ENCODE measurements at places on chromosomes 1 and 21.

GRCh38 chr21:42619166-42619565 lies 34.3 kb upstream of the PDE9A start:
- no peak for DNase-seq

DNA sequence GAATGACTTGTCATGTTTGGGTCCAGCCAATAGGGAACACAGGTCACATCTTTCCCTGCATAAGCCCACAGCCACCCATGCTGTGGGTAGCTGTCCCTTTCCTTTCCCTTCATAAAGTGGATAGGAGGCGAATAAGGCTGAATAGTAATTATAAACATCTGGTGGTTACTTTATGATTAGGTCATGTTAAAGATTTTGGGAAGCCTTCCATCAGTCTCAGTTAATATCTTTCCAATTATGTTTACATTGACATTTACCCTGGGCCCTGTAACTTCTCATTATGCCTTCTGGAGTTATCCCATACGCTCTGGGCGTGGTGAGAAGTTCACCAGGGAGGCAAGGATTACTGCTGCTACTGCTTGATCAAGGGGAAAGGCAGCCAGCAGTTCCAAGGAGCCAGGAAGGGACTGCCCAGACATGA lies 197.2 kb downstream of the HLX start:
- DNase-seq: no peak

- DNase-seq: no peak
Observed at GRCh38 chr1:19620786-19621185, 23.3 kb upstream of the NBL1 start.

DNA sequence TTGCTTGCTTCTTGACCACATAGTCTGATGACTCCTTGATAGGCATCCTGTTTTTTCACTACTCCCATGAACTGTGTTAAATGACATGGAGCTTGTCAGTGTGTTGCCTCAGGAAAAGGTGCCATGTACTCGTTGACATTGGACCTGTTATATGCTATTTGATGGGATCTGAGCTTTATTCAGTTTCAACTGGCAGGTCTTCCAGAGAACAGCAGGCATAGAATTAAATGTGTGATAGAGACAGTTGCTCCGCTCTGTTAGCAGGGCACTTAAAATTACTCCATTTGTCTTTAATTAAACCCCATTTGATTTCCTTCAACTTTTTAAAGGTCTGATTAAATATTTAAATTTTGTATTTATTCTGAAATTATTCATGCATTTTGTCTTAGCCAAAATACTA lies 189.7 kb upstream of the ADGRL4 start:
- DNase-seq: no peak

GRCh38 chr1:45355683-45356082 lies 15.4 kb upstream of the MUTYH start:
- no peak for DNase-seq

DNA sequence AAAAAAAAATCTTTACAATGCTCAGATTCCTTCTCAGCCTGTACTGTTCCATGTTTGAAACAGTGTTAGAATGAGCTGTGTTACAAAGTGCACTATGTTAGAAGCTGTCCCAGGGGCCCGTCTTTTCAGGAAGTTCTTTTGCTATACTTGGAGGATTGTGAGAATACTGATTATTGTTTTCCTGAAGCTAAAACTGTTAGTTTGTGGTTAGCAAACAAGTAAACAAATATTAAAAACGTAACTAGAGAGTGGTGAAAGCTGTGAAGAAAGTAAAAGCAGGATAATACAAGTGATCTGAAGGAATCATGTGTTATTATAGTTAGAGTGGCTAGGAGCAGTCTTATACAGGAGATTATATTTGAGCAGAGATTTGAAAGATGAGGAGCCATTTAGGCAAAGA lies 35.6 kb downstream of the CAMSAP2 start:
- DNase-seq: no peak

DNA sequence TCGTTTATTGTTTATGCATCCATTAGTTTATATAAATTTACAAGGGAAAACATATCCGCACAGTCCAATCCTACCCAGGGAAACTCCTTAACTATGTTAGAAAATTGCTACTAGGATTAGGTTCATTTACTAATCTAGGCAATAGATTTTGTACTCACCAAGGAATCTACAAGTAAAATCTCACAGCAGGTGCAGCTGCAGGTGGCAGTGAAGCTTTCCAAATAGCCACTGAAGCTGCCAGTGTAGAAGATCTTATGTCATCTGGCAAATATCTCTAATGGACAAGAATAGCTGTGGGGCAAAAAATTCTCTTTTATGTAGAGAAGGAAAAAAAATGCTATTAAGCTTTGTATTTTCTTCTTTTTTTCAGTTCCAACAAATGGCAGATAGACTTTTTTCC lies 963.4 kb upstream of the ADGRL4 start:
- DNase-seq: no peak

GRCh38 chr1:76254104-76255030 lies 179.8 kb downstream of the ST6GALNAC3 start:
- DNase-seq: no peak

- DNase-seq: no peak
Observed at GRCh38 chr1:34650090-34650489, 104.8 kb upstream of the GJB5 start.

- no peak for DNase-seq
Observed at GRCh38 chr1:12052997-12053686, 10.0 kb upstream of the TNFRSF8 start.

- DNase-seq: no peak
Observed at GRCh38 chr1:231679109-231679508, 52.5 kb downstream of the DISC1 start.

DNA sequence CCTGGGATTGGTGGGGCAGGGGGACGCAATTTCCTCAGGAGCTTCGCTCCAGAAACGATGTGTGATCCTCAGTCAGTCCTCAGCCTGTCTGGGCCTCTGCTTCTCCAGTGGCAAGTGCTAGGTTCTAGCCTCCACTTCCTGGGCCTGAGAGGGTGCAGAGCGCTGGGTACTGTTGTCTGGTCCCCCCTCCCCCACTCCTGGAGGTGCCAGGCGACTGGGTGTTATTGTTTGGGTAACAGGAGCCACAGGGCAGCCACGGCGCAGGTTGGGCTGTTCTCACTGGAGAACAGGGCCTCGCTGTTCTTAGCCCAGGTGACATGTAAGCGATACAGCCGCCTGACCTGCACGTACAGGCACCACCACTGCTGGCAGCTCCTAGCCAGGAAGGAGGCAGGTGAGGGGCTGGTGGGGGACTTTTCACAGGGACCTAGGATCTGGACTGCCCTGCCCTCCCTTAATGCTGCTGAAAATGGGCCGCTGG lies 2.1 kb downstream of the RPS6KA1 start:
- DNase-seq: peak; percentile 77

DNA sequence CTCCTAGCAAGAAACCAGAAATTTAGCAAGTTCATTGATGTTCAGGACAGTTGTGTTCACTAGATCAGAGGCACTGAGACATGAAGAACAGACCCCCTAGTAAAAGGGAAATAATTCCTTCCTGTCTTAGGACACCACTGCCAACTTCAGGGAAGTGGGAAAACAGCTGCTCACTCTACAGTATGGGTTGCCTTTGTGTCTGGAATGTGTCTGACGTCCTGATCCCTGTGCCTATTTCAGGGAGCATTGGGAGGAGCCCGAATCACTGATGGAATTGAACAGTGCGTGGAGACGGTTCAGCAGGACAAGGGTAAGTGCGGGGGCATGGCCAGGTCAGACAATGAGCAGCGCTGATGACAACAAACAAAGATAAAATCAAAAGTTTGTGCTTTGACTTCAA lies 21.0 kb downstream of the S100A11 start:
- no peak for DNase-seq

GRCh38 chr1:228555074-228555994 lies 68.2 kb downstream of the RNF187 start:
- DNase-seq: no peak

DNA sequence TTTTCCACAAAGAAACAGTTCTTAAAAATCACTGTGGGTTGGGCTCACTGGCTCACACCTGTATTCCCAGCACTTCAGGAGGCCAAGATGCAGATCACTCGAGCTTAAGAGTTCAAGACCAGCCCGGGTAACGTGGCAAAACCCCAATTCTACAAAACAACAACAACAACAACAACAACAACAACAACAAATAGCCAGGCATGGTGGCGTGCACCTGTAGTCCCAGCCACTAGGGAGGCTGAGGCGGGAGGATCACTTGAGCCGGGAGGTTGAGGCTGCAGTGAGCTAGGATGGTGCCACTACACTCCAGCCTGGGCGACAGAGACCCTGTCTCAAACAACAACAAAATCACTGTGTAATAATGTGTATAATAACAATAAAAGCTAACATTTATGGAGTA lies 40.8 kb downstream of the CDCP2 start:
- no peak for DNase-seq

DNA sequence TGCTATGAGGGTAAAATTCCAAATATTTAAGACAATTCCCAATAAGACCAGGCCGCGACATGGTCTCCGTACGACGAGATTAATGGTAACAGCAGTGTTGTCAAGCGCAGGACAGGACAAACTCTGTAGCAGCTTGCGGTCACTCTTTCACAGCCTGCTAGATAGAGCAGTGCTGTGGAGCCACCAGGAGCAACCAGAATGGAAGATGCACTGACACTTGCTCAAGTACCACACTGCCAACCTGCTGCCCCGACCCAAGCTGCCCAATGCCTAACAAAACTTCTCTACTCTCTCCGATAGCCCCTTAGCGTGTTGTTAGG lies 636 bp downstream of the WARS2 start:
- no peak for DNase-seq

DNA sequence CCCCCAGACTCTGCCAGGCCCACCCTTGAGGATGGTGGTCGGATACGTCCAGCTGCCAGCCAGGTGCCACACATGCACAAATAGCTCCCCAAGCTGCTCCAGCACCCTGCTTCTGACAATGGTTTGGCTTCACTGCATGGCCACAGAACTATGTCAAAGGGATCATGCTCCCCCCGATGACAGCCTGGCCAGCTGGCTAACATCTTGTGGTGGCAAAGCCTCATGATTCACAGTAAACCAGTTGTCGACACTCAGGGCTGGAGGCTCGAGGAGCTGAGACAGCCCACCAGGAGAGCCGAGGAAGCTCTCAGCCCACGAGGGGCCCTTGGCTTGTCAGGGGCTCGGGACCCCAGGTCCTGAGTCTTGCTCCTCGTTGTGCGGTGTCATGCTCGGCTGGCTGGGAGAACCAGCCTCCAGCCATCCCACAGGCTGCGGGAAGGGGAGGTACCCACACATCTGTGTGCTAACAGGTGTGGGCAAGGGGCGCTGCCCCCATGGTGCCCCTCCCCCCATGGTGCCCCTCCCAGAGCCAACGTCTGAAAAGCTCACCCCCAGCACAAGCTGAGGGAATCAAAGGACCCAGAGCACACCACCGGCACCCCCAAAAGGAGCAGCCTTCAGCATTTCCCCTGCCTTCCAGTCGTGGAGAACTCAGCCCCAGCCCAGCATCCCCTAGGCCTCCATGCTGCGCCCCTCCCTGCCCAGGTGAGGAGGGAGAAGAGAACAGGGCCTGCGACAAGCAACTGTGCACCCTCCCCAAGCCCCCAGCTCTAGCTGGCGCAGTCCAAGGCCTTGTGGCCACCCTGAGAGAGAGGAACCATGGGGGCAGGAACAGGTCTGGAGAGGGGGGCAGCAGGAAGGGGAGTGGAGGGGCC lies 41.2 kb downstream of the KIF21B start:
- DNase-seq: no peak

GRCh38 chr1:200346700-200347099 lies 63.1 kb downstream of the ZNF281 start:
- DNase-seq: no peak

- DNase-seq: no peak
Observed at GRCh38 chr1:76939050-76939816, 72.0 kb downstream of the ST6GALNAC5 start.

- no peak for DNase-seq
Observed at GRCh38 chr21:44718093-44718492, 6.7 kb upstream of the TSPEAR start.

DNA sequence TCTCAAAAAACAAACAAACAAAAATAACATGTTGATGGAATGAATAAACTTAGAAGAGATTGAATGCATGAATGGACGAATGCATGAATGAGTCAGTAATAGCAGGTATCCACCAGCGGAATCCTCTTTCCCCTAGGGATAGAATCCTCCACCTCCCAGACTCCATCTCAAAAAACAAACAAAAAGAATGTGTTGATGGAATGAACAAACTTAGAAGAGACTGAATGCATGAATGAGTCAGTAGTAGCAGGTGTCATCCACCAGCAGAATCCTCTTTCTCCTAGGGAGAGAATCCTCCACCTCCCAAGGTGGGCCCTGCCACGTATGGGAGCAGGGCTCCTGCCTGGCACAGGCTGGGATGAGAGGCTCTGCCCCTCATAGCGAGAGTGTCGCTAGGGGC lies 26.8 kb upstream of the RNF19B start:
- no peak for DNase-seq

DNA sequence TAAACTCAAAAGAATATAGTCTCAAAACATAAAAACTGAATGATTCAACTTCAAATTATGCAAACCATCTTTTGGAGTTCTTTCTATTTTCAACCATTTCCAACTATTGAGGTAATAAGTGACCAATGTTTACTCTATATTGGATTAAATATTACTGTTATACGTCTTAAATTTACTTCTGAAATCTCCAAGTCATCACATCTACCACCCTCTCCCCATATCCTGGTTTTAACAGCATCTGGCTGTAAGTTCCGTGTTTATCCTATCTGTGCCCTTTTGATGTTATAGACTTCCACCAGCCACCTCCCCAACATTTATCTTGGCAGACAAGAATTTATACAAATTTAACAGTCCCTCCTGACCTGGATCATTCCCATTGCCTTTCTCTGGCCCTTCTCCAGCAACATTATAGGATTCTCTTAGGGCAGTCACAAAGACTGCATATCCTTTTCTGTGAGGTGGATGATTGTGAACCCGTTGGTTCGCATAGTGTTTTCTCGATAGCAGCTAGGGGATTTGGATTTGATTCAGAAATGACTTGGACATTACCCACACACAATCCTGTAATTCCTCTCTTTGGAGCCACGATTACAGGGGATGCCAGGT lies 313.4 kb upstream of the FMN2 start:
- no peak for DNase-seq

- DNase-seq: no peak
Observed at GRCh38 chr1:3038571-3039181, 17.4 kb downstream of the ACTRT2 start.

DNA sequence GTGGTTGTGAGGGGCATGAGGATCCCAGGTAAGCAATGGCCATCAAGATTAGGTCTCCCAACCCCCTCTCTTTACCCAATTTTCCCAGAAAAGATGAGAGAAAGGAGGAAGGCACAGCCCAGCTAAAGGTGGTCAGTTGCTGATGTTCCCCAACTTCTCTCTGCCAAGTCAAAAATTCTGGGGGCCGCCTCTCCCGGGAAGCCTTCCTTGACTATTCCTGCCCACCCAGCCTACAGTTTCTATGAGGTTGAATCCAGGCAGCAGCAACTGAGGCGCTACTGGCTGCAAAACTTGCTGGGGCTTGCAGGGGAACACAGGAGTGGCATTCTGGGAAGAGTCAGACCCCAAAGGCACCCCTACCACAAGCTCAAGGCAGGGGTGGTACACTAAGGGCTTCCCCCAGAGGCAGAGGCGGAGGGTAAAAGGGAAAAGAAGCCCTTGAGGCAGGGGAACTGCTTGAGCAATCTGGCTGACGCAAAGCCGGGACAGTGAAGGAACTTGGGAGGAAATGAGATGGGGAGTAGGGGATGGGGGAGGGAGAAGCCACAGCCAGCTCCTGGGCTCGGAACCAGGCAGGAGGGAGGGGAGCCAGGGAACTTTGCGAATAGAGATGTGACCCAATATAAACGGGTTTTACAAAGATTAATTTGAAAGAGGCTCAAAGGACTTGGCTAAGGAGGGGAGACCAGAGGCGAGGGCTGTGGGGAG lies 31.2 kb downstream of the SDC3 start:
- no peak for DNase-seq

All from NCI-H2107 (cell line).